Stimulated activated CD4-positive, alpha-beta T cell treated with anti-CD3 and anti-CD28 coated beads, Interleukin-12 subunit alpha, Interleukin-12 subunit beta, amount 100 ng/mL, for 24 hours (primary cell): ENCODE measurements at places on chromosomes 12 and 14.

DNA sequence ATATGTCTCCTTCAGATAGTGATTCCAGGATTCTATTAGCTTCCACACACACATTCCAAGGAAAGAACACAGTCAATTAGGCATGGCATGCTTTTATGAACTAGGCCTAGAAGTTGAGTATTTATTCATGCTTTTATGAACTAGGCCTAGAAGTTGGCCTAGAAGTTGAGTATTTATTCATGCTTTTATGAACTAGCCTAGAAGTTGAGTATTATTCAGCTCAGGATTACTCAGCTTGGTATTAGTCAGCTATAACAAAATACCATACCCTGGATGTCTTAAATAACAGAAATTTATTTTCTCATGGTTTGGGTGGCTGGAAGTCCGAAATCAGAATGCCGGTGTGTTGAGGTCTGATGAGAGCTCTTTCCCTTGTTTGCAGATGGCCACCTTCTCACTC is 442.7 kb upstream of the FLRT2 start:
- no peak for DNase-seq

DNA sequence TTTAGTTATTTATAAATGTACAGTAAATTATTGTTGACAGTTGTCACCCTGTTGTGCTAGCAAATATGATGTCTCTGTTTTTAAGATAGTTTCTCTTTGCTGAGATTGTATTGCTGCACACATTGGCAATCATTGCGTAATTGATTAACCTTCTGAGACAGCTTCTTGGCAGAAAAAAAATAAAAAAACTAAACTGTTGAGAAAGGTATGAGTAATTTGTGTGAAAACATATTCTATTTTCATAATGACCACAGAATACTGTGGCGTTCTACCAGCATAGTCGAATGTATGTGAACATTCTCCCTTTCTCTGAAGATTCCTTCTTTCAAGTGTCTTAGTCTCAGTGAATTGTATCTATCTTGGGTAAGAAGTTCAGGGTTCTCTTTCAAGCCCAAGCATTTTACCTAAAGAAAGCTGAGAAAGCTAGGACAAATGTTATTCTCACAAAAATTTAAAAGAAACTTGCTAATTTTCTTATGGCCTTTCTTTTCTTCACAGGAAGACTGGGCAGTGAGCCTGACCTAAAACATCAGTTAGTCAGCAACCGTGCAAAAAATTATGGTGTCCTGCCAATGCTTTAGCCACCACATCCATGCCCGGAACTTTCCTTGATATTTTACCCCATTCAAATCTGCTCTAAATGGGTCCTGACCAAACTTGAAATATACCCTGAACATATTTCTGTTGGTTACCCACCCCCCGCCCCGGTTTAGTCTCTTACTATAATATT is 69.0 kb upstream of the REP15 start:
- no peak for DNase-seq

DNA sequence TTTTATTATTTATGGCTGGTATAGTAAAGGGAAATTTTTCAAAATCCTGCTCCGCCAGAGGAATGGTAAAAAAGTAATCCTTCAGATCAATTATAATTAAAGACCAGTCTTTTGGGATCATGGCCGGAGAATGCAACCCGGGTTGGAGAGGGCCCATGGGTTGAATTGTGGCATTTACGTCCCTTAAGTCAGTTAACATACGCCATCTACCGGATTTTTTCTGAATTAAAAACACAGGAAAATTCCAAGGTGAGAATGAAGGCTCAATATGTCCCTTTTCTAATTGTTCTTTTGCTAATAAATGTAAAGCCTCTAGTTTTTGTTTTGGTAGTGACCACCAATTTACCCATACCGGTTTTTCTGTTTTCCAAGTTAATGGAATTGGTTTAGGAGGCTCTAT is 602.8 kb downstream of the ALG10 start:
- DNase-seq: no peak

DNA sequence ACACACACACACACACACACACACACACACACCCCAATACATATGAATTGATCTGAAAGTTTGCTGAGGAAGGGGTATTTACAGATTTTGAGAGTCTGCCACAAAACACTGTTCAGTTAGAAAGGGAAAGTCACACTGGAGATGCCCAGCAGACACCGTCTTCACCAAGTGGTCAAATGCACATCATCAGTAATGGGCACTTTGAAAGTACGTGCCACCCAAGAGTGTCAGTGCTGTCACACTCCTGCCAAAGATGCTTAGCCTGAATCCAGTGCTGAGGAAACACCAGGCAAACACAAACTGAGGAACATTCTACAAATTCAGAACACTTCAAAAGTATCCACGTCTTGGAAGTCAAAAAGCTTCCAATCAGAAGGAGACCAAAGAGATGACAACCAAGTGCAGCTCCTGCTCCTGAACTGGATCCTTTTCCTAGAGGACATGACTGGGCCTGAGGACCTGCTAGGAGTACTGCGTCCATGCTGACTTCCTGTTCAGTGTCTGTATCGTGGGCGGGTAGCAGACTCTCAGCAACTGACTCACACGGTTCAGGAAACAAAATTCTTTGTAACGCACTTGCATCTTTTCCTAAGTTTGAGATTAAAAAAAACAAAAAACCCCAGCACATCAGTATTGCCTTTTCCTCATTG is 18.6 kb downstream of the PSMC1 start:
- no peak for DNase-seq

DNA sequence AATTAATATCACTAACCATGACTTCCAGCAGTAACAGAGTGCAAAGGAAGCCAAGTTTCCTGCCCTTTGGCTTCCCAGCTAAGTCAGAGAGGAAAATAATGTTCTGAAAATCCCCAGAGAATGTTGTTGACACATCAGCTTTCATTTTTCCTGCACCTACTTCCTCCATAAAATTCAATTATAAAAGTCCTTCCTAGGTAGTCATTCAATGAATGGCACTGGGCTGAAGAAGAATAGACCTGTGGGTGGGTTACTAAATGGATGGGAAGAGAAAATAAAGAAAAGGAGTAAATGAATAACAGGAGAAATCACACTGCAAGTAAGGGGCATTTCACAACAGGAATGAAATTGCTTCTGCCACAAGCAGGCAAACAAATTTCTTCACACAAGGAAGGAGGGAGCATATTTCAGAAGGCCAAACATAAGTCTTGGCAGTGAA is 73.2 kb upstream of the MDM1 start:
- DNase-seq: no peak

- no peak for DNase-seq
Measured at GRCh38 chr14:94682736-94683135, 70.5 kb downstream of the SERPINA3 start.

DNA sequence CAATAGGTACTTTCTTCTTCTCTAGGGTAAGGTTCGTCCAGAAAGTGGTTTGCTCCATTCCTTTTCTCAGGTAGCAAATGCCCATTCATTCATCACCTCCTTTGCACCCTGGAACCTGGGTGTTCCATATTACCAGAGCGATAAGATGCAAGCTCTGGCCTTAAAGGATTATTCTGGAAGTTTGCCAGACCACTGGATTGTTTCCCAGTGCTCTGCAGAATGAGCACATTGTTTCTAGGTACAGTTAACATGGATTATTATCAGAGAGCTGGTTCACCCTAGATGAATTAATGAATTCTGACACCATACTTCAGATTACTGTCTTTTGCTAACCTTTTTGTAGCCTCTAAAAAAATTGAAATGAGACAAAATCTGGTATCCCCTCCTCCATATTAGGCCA is 170.9 kb upstream of the BMP4 start:
- DNase-seq: no peak

DNA sequence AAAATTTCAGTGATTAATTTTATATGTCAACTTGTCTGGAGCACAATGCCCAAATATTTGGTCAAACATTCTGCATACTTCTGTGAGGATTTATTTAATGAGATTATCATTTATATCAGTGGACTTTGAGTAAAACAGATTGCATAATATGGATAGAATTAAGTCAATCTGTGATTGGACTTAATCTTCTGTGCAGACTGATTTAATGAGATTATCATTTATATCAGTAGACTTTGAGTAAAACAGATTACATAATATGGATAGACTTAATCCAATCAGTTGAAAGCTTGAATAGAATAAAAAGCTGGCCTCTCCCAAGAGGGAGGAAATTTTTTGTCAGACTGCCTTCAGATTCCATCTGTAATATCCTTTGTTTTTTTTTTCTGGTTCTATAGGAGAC is 1413.2 kb downstream of the LRFN5 start:
- no peak for DNase-seq

- DNase-seq: no peak
Measured at GRCh38 chr12:32944195-32944594, 47.6 kb upstream of the PKP2 start.

DNA sequence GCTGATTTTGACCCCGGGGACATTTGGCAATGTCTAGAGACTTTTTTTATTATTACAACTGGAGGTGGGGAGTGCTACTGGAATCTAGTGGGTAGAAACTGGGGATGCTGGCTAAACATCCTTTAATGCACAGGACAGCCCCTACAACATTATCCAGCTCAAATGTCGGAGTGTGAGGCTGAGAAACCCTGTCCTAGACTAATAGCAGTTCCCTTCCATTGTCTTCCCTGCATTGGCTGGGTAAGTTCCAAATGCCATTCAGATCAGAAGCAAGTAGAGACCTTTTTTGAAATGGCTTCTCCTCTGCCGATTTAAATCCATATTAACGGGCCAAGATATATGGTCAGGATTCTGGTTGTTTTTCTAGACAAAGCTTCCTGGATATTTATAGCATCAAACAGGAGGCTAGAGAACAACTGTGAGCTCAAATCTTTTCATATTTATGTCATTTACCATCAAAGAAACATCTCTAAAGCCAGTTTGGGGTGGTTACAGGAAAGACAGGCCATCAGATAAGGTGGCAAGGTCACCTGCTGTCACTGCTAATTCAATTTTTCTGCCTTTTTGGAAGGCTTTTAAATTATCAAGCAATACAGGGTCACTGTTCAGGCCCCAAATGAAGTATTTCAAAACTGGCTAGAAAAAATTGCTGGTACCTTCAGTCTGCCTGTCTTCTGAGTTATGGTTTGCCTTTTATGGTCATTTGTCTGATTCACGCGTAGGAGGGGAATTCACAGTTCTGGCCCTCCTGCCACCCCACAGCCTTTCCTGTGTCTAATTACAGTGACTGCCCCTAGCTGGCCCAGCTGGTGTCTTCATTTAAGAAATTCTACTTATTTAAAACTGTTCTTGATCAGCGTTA is 20.1 kb upstream of the AKAP5 start:
- DNase-seq: no peak

DNA sequence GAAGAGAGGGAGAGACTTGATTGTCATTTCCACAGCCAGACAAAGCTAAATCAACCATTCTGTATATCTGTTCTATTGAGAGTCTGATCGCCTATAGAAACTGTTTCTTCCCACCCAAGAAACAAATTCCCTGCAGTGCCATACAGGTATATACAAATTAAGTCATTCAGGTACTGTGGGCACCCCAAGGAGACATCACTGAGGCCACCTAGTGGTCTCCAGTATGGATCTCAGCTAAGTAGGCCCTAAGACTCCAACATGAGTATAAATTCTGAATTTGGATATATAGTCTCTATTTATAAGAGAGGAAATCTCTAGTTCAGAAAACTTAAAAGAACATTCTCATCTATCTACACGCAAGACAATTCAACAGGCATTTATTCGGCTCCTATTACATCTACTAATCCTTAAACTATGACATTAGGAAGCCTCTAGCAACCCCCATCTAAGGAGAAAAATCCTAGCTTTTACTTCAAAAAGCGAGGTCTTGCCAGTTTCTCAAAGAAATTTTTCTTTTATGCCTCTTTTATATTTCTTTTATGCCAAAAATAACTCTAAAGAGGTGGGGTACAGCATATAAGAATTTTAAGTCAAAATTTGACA is 62.6 kb downstream of the DCAF5 start:
- no peak for DNase-seq

DNA sequence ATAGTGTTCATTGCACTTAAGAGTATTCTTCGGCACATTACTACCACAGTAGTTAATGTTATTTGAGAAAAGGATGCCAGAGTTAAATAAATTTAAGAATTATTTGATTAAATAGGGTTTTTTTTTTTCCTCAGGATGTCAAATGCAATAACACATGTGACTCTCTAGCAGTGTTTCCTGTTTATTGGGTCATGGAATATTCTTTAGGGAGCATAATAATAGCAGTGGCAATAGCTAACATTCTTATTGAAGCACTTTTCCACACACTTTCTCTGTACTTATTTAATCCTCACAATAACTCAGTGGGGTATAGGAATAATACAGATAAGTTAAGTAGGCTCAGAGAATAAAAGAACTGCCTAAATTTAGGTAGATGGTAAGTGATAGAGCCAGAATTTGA is 44.3 kb downstream of the SCYL2 start:
- DNase-seq: no peak

DNA sequence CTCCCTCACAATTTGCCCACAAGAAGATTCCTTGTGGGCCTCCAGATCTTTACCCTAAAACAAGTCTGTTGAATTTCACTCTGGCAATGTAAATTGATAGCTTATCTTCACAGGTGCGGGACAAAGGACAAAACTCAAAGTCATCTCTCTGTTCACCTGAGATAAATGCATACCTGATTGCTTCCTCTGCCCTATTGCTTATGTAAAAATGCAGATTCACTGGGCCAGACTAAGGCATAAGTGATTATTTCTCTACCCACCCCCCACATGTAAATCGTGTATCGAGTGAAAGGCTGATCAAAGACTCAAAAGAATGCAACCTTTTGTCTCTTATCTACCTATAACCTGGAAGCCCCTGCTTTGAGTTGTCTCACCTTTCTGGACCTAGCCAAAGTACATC is 316.8 kb downstream of the SSPN start:
- DNase-seq: no peak

DNA sequence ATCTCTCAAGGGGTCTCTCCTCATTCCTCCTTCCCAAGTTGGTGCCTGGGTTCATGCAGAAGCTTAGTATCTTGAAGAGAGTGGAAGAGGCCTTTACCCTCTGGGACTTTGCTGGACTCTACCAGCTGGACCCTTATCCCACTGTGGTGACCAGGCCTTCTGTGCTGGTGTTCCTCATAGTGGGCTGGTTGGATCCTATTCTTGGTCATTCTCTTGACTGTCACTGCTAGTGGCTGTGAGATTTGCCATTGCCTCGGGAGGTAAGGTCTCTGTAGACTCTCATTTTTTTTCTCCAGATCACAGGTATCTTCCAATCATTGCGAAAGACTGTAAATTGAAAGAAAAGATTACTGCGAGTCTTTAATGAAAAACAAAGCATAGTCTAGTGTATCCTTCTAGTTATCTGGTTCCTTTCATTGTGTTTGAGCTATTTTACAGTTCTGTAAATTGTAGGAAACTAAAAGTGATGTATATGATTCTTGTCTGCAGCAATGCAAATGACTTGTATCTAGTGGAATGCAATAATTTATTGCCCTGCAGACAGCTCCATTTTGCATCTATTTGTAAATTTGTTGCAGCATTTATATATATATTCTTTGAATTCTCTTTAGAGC is 217.9 kb downstream of the AEBP2 start:
- DNase-seq: no peak
